Fibroblast of gingiva (primary cell): ENCODE measurements at places on chromosomes 11 and 22.

- no peak for DNase-seq
Observed at GRCh38 chr22:19916006-19916405, 25.6 kb upstream of the COMT start.

DNA sequence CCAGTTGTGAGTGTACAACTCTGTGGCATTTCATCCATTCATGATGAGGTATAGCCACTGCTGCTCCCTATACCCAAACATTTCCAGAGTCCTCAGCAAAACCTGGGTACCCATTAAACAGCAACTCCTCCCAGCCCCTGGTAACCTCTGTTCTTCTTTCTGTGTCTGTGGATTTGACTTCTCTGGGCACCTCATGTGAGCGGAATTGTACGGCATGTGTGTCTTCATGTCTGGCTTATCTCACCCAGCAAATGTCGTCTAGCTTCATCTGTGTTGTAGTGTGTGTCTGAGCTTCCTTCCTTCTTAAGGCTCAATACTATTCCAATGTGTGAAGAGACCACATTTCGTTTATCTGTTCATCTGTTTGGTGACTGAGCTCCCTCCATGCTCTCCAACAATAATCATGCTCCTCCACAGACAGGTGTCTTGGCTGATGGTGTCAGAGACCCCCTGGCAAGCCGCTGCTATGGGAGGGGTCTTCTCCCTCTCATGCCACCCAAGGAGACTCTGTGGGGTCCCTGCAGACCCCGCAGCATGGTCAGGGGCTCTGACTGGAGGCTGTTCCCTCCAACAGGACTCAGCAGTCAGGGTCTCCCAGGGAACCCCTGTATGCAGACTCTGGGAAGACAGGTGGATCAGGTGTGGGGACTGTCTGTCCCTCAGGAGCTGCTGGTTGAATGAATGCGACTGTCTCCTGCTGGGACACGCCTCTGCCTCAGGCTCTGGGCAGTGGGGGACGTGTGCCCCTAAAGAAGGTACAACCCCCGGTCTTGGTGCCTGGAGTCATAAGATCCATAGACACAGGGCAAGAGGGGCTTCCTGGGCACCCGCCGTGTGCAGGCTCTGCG is 52.7 kb downstream of the SMIM38 start:
- no peak for DNase-seq

DNA sequence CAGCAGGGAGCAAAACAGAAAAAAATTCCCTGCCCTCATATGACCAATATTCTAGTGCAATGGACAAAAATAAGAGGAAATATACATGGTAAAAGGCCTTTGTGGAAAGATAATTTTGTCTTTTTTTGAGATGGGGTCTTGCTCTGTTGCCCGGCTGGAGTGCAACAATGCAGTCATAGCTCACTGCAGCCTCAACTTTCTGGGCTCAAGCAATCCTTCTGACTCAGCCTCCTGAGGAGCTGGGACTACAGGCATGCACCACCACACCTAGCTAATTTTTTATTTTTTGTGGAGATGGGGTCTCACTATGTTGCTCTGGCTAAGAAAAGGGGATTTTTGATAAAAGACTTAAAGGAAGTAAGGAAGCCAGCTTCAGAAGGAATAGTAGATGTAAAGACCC is 25.7 kb upstream of the DDX10 start:
- DNase-seq = no peak

DNA sequence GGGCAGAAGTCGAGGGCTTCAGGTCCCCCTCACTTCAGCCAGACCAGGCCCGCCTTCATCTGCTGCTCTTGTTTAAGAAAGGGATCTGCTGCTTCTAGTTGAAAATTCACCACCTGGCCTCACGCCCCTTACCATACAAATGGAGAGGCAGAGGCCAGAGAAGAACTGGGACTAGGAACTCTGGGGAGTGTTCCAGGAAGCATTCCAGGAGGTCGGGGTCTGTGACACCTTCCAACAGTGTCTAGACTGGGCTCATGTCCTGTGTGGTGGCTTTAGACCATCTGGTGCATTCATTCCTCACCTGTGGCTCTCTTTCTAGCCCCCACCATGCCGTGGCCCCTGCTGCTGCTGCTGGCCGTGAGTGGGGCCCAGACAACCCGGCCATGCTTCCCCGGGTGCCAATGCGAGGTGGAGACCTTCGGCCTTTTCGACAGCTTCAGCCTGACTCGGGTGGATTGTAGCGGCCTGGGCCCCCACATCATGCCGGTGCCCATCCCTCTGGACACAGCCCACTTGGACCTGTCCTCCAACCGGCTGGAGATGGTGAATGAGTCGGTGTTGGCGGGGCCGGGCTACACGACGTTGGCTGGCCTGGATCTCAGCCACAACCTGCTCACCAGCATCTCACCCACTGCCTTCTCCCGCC is 12.3 kb downstream of the TSKU start:
- no peak for DNase-seq

DNA sequence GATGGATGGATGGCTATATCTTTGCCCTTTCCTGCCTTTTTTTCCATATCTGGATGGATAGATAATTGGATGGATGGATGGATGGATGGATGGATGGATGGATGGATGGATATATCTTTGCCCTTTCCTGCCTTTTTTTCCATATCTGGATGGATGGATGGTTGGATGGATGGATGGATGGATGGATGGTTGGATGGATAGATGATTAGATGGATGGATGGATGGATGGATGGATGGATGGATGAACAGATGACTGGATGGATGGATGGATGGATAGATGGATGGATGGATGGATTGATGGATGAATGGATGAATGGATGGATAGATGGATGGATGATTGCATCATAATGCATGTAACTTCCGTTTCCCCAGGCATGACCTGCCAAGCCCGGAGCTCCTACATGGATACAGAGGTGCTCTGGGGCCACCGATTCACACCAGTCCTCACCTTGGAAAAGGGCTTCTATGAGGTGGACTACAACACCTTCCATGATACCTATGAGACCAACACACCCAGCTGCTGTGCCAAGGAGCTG is 24.9 kb downstream of the KCNJ5 start:
- DNase-seq = no peak

DNA sequence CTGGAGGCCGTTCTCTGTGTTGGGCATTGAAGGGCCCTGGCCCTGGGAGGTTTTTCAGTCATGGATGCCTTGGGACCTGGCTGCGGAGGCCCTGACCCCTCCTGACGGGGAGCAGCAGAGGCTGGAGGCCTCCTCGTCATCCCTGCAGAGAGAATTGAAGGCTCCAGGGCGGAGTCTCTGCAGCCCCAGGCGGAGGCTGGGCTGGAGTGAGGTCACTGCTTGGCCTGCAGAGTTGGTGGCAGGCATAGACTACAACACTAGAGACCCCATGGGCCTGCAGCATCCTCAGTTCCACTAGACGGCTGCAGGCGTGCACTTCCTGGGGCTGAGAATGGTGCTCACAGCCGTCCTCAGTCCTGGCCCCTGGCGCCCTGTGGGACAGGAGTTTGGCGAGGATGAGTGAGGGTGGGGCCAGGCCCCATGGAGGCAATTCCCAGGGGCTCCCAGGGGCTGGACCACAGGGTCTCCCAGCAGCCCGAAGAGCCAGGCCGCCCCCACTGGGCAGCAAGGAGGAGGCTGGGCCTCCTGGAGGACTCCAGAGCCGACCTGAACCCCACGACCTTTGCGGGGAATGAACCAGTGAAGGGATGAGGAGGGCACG is 1194.9 kb downstream of the BRD1 start:
- no peak for DNase-seq

DNA sequence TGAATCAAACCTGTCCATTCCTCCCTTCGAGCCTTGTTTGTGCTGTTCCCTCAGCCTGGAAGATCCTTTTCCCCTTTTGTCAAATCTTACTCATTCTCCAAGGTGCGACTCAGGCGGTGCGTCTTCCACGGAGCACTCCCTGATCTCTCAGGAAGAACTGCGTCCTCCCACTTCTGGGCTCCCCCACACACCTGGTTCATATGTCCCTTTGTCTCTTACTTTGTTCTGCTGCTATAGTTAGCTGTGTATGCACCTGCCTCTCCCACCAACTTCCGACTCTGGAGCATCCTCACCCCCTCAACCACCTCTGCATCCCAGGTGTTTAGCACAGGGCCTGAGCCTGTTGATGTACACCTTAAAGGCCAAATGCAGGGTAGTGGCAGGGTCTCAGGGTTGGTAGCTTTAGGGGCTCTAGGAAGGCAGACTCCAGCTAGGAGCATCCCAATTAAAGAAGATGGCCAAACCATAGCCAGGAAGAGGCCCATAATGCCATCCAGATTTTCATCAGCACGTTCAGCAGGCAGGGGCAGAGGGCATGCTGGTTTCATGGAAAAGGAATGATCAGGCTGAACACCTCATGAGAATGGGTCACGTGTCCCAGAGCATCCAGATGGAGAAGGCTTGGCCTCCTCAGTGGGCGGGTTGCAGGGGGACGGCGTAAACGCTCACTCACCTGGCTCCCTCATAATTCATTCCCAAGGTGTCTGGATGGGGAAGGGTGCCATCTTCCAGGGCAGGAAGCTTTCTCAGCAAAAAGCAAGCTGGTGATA is 20.1 kb downstream of the PTPN5 start:
- no peak for DNase-seq

DNA sequence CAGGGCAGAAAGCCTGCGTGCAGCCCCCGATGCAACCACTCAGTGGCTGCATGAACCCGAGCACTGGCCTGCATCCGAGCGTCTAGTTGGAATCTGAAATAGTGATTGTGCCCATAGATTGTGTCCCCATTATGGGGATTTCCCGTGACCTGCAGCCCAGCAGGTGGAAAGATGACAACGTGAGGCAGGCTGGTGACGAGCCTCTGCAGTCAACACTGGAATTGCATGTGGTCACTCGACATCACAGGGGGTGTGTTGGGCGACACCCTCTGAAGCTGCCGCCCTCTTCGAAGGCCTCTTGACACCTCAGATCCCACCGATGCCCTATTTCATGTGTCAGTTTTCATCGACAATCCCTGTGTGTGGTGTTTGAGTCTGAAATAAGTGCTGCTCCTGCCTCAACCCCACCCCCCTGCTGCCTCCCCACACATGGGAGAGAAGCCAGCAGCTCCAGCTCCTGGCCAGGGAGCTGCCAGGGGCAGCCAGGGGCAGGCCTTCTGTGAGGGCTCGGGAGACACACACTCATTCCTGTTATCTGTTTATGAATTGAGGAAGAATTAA is 172.0 kb upstream of the B3GAT1 start:
- DNase-seq = no peak

DNA sequence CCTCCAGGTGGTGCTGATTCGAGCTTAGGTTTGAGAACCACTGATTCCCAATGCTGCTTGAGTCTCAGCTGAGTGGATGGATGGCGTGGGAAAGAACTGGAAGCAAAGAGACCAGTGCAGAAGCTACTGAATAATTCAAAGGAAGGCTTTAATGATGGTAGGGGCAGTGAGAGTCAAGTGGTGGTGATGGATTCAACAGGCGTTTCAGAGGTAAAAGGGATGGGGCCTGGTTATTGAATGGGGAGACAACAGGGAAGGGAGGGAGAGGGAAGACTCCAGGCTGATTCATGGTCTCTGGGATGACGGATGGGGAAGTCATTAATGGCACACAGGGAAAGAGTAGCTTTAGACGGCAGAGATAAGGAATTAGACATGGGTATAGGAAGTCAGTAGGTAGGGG is 104.3 kb upstream of the TBCEL start:
- DNase-seq = no peak

GRCh38 chr11:79375818-79376550 is 64.8 kb downstream of the TENM4 start:
- no peak for DNase-seq

DNA sequence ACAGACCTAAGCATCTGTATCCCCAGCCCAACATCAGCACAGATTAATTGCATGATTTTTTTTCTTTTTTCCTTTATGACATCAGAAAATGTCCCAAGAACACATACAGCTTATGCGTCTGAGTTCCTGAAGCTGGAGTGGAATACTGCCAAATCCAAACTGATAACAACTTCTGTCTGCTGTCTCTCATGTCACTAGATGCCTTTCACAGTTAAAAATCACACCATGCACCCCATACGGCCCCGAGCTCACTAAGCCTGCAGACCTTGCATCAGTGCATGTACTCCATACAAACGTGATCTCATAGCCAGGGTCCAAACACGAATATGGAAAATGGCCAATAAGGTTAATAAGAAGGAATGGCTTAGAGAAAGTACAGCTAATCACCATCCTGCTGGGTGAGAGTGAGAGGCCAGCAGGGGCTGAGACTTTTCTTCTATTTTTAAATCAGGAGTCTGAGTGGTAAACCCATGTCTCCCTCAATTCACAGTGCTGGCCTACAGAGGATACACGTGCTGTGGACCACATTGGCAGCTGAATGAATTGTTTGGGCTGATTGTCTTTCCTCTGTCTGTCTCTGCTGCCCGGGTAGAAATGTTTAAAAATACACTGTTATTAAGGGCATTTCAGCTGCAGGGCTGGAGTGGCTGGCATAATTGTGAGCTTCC is 350.6 kb upstream of the RAG2 start:
- DNase-seq = no peak

GRCh38 chr11:48043991-48044512 is 63.7 kb downstream of the PTPRJ start:
- DNase-seq = no peak

- no peak for DNase-seq
Observed at GRCh38 chr11:15048616-15049015, 24.8 kb upstream of the CALCB start.

DNA sequence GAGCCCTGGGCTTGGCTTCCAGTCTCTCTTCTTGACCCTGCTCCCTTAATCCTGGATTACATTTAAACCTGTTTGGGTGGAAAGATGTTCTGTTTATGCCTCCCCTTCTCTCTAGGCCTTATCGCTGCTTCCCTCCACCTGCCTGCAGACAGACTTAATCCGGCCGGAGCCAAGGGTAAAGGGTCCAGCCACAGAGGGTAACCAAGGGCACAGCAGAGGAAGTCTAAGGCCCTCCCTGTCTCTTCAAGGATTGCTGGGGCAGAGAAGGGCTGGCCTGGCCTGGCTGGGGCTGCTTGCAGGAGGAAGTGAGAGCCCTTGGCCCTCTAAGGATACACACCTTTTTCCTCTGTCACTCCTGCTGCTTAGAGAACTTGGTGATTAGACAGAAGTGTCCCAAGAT is 2.1 kb downstream of the GAL3ST3 start:
- no peak for DNase-seq

DNA sequence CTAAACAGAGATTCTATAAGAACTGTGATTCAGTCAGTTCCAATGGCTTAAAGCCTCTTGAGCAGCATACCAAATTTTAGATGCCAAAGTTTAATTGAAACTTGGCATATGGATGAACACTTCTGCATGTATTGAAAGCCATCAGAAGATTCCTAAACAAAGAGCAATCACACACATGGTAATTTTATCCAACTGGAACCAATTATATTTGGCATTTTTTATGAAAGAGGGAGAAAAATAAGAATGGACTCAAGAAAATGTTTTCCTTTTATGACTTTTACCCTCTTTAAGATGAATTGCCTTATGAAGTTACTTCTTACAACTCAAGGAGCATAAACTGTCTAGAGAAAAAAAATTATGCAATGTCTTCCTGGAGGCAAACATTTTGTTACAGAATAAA is 7.4 kb downstream of the TRPC6 start:
- peak; percentile 84 for DNase-seq

DNA sequence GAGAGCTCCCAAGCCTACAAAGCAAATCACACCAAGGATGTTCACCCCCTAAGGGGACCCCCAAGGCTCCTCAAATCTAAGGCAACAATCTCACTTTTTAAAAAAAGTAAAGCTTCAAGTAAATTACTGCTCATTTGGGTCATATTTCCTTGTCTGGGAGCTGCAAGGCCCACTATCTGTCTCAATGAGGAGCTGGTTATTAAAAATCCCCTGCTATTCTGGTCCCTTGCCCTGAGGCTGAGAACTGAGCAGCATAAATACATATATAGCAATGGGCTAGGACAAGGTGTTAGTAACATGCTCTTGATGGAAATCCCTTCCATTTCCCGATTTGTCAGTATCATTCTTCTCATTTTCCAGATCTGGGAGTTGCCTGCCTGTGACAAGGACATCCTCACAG is 119.2 kb downstream of the ETS1 start:
- DNase-seq = no peak
